ENCODE measurements at places on chromosomes 4 and X.

GRCh38 chrX:81195259-81195658, 6.5 kb downstream of the HMGN5 start:
- no peak for DNase-seq

- no peak for DNase-seq
Observed at GRCh38 chr4:67049446-67049845, 495.9 kb downstream of the CENPC start.

DNA sequence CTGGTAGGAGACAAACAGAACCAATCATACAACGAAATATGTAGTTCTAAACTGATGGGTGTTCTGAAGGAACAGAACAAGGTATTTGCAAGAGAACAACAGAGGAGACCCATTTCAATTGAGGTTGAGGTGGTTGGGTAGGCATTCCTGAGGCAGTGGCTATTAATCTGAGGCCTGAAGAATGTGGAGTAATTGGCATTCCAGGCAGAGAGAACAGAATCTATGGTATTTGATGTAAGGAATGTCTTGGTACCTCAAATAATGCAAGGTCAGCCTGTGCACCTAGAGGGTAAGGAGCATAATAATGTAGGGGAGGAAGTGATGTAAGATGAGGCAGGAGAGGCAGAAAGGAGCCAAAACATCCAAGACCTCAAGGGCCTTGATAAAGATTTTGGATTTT, 109.5 kb upstream of the TEX13C start:
- DNase-seq = no peak

GRCh38 chrX:19193565-19193964, 71.3 kb upstream of the ADGRG2 start:
- no peak for DNase-seq

DNA sequence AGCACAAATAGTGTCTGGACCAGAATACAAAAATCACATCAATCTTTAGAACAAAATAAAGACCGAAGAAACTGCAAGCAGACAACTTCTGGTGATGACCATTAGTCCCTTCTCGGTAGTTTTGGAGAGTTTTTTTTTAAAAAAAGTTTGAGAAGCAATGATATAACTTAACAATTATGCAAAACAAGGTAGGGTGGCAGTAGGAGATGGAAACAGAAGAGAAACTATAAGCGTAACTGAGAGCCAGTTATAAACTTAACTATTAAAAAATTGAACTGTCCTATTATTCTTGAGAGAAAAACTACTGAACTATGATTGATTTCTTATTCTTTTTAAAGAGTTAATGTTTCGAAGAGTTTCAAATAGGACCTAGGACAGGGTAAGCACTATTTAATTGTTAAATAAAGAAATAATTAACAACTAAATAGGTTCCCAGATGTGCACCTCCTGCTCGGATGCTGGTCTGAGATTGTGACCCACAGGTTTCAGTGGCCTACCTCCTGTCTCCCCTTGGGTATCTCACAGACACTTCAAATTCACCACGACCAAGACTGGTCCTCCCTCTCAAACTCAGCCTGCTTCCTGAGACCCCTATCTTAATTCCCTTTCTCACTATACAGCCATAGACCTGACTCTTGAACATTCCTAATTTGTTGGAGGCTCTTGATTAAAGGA, 81.3 kb downstream of the LEF1 start:
- no peak for DNase-seq

DNA sequence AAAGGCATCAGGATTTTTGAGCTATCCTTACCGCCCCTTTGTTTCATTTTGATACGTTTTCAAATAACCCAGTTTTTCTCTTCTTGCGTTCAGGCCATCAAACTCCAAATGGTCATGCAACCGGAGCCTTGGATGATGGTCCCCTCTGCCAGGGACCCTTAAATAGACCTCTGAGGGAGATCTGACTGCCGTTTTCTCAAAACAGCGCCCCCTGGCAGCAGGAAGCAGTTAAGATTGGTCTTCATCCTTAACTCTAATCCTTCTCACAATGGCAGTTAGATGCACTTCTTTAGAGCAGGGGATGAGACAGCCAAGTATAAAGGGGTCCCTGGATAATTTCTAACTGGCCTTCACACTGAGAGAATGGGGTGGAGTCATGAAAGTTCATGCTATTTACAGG, 525.0 kb upstream of the SPANXN1 start:
- no peak for DNase-seq

- DNase-seq = no peak
Observed at GRCh38 chr4:152408514-152409327, 127.2 kb downstream of the FBXW7 start.

- peak; percentile 32 for DNase-seq
Observed at GRCh38 chrX:16807976-16808542, 21.8 kb downstream of the TXLNG start.

GRCh38 chrX:27445438-27445837, 17.7 kb downstream of the PPP4R3C start:
- no peak for DNase-seq

- no peak for DNase-seq
Observed at GRCh38 chrX:33589316-33589715, 378.0 kb upstream of the DMD start.

- no peak for DNase-seq
Observed at GRCh38 chr4:141335166-141335565, 114.5 kb downstream of the ZNF330 start.

DNA sequence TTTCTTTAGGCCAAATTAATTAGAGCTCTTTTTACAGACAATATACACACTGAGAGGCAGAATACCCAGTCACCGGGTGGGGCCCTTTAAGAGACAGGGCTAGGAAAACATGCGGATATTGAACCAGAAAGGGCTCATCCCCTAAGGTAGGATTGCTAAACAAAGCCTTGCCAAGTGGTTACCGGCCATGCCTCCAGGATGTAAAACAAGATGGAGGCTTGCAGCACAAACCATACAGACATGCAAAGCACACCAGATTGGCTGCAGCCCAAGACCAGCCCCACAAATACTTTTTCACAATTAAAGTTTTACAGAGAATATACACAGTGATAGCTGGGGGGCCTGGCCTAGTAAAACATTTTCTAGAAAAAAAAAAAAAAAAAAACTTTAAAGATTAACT, 210.0 kb downstream of the KLHL4 start:
- no peak for DNase-seq

DNA sequence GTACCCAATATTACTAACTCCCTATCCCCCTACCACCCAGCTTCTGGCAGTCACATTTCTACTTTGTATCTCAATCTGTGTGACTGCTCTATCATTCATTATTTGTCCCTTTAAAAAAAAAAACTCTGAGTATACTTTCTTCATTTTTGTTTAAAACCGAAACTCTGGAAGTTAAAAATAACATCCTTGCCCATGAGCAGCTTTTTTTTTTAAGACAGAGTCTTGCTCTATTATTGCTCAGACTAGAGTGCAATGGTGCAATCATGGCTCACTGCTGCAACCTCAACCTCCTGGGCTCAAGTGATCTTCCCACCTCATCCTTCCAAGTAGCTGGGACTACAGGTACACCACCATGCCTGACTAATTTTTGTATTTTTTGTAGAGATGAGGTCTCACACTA, 15.8 kb downstream of the UBE2K start:
- DNase-seq = no peak

- DNase-seq = no peak
Observed at GRCh38 chr4:159137176-159137575, 34.3 kb downstream of the RAPGEF2 start.

GRCh38 chr4:151806511-151806927, 45.7 kb upstream of the GATB start:
- DNase-seq = peak; percentile 20

GRCh38 chr4:55524844-55525571, 21.7 kb downstream of the CLOCK start:
- peak; percentile 22 for DNase-seq

- no peak for DNase-seq
Observed at GRCh38 chr4:176546975-176547374, 227.2 kb downstream of the SPCS3 start.

DNA sequence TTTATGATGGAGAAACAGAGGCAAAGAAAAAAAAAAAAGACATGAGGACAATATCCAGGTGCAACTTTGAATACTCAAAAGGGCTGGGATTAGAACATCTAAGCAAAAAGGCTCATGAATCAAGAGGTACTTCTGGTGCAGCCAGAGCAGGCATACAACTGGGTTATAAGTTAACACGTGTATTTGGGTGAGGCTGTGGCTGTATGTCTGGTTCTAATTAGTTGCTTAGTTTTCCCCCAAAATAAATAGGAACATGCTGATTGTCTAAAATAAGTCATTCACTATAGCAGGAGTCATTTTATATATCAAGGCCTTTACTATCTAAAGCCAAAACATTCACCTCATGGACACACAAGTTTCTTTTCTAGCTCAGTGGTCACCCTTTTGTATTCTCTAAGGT, 20.2 kb downstream of the NHS start:
- peak; percentile 19 for DNase-seq

GRCh38 chr4:85968945-85969819, 390.7 kb downstream of the MAPK10 start:
- DNase-seq = peak; percentile 87

DNA sequence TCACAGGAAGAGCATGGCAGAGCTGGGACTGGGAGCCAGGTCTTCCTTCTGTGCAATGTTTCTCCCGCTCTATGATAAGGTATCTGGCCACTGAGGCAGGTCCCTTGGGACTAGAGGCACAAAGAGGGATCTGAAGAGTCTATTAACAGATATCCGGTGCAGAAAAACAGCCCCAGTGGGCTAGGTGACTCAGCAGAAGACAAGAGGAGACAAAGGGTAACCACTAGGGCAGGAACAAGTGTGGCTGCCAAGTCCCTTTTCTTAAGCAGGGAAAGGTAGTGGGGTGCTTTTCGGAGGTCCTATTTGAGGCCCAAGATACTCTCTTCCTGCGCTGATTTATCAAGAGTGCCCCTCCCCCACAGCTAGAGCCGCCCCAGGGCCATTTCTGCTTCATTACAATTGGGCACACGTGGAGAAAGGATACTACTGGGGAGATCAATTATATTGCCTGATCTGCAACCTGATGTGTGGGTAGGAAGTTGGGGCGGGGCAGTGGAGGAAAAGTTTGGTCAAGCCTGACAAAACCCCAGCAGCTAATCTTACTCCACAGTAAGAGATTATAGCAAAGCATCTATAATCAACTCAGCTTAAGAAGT, at the start of gene DGAT2L6:
Gene DGAT2L6 (plus strand): TSS at position 546 of the 596 bp plus-strand sequence. CDS start 100 bp downstream, outside the sequence.
- no peak for DNase-seq

GRCh38 chr4:185567381-185568376, 32.4 kb upstream of the PDLIM3 start:
- DNase-seq = peak; percentile 90

DNA sequence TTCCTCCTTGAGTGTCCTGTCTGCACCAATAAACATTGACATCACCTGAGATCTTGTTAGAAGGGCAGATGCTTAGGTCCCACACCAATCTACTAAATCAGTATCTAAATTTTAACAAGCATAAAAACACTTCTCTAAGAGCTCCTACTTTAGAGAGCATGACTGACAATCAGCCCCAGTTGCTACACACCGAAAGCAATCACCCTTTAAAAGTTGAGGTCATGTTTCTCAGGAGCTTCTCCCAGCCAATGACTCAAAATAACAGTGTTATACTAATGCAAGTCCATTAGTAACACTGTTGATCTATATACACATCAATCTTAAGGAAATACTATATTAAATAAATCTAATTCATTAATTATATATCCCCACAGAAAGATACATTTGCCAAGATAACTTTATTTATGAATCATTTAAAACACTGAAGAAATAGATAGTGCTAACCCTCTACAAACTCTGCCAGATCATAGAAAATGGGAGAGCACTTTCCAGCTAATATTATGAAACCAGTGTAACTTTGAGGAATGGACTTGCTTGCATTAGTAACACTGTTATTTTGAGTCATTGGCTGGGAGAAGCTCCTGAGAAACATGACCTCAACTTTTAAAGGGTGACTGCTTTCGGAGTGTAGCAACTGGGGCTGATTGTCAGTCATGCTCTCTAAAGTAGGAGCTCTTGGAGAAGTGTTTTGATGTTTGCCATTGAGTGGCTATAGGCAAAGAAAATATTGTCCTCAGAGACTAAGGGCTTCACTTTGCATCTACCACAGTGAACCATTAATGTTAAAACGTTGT, 109.8 kb upstream of the HDX start:
- DNase-seq = no peak

DNA sequence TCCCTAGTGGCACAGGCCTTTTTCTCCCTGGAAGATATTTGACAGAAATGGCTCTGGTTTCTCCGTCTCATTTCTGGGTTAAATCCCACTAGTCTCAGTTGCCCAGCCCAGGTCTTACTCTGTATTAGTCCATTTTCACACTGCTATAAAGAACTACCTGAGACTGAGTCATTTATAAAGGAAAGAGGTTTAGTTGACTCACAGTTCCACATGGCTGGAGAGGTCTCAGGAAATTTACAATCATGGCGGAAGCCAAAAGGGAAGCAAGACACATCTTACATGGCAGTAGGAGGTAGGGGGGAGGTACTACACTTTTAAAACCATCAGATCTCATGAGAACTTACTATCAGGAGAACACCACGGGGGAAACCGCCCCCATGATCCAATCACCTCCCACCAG, 81.9 kb downstream of the FHDC1 start:
- DNase-seq = no peak

- peak; percentile 87 for DNase-seq
Observed at GRCh38 chrX:2552621-2553201, 51.9 kb upstream of the DHRSX start.

DNA sequence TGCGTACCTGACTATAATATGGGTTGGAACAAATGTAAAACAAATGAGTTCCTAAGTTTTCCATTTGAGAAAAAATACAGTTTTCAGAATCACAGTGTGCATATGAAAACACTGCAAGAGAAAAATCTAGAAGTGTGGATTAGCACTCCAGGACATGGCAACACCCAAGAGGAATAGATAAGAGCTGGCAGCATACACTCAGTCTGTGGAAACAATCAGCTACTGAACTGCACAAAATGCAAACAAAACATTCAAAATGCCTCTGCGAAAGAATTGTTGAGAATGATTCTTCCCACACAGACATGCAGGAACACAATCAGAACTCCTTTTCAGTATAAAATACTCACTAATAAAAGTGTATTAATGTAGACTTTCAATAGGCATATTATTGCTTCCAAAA, 39.9 kb downstream of the ATP8A1 start:
- DNase-seq = no peak

GRCh38 chr4:11618666-11619282, 190.1 kb upstream of the HS3ST1 start:
- DNase-seq = peak; percentile 9

DNA sequence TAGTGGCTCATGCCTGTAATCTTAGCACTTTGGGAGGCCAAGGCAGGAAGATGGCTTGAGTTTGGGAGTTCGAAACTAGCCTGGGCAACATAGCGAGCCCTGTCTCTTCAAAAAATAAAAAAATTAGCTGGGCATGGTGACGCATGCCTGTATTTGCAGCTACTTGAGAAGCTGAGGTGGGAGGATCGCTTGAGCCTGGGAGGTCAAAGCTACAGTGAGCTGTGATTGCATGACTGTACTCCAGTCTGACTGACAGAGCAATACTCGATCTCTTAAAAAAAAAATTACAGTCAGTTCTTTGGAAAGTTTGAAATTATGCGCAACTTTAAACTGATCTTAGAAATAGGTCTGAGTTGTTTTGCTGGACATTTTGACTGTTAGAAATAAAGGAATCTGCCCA, 55.8 kb downstream of the DOCK11 start:
- DNase-seq = no peak

GRCh38 chr4:18297684-18298083, 276.1 kb upstream of the LCORL start:
- no peak for DNase-seq
